K562 (cell line): ENCODE measurements at places on chromosomes 6 and 20.

DNA sequence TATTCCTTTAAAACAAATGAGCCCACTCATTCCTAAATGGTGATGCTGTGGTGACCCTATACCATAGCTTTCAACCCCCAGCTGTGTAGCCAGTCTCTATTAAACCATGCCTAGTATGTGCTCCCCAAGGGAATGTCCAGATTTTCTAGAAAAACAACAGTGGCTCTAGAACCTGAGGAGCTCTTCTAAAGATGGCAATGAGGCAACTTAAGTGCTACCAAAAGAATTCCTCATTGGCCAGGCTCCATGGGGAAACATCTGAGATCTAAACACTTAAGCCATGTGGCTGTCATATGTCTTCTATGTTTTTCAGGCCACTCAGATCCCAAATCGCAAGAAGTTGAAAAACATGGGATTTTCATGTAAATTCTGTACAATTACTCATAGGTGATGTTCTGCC lies 191.0 kb downstream of the TPBG start:
- no peak for DNase-seq

GRCh38 chr20:1840817-1841553 lies 54.2 kb upstream of the SIRPA start:
- no peak for DNase-seq

DNA sequence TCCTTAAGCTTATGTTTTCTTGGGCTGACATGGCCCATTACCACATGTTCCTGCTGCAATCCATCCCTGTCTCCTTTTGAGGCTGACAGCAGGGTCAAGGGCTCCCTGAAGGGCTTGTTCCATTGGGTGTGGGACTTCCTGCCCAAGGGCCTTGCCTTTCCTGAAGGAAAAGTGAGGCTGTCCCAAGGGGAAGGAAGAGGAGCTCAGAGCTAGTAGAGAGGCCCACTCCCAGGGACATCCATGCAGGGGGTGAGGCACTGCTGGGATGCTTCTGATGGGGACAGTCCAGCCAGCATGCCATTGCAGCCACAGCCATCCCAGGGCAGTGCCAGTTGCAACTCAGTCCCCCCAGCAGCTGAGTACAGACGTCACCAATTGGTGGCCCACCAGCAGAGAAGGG lies 138.4 kb upstream of the FOXA2 start:
- no peak for DNase-seq

DNA sequence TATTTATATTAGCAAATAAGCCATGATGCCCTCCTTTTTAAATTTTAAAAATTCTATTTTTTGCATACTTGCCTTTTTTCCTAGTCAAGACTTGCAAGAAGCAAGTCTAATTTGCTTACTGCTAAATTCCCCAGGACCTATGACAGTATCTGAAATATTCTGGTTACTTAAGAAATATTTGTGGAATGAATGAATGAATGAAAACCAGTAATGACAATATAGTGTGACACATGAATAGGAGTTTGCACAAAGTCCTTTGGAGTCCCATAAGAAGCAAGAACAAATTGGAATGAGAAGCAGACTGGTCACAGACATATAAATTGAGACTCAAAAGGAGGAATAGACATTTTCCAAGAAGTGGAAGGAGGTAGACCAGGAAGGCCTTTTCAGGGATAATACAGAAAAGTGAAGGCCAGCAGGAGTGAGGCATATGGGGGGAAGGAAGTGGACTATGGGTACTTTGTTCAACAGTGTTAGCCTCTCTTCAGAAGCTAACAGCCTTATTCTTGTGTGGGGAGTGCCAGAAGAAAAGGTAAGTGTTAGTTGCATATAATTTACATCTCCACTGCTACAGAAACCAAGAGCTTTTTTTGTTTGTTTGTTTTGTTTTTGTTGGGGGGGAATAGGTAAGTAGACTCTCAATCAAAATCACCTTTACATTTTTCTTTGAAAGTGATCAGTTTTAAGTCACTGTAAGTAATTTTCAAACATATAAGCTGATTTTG lies 93.6 kb upstream of the FAM184A start:
- no peak for DNase-seq

- no peak for DNase-seq
Observed at GRCh38 chr6:41025966-41026530, 13.0 kb downstream of the UNC5CL start.

- DNase-seq = no peak
Observed at GRCh38 chr6:125222531-125223455, 69.2 kb downstream of the TPD52L1 start.

DNA sequence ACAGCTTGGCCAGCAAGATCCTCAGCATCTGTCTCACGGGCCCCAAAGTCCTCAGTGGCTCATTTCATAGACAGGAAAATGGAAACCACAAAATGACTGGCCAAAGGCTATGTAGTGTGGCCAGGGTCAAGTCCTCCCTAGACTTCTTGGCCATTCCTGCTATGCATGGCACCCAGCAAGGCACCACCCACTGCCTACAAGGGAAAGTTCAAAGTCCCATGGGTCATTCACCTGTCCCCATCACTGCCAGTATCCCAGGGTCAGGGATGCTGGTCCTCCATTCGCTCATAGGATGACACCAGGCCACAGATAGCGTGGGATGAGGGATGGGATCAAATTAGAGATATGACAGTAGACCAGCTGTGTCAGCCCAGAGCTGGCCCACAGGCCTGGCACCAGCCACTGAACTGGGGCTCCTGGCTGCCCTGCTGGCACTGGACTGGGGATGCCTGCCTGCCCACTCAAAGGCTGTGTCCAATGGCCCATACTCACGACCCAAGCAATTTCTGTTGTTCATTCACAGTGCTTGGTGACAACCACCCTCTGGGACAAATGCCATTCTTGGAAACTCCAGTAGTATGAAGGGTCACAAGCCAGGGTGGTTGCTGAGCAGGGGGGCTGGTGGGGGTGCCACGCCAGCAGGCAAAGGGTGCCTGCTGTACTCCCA lies 11.6 kb downstream of the ADISSP start:
- DNase-seq = no peak

DNA sequence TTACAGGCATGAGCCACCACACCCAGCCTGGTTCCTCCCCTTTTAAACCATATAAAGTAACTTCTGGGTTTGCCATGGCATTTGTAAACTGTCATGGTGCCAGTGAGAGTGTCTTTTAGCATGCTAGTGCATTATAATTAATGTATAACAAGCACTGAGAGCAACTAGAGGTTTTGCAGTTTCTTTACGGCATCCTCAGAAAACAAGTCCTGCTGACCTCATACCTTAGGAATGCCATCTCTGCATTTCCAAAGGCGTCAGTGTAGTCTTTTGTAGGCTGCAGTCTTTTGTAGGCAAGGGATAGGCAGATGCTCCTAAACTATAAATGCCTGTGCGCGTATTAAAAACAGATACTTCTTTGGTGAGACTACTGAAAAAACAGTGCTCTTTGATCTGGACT lies 75.0 kb upstream of the EZR start:
- no peak for DNase-seq

- no peak for DNase-seq
Observed at GRCh38 chr6:157530724-157531168, 149.8 kb downstream of the ZDHHC14 start.

DNA sequence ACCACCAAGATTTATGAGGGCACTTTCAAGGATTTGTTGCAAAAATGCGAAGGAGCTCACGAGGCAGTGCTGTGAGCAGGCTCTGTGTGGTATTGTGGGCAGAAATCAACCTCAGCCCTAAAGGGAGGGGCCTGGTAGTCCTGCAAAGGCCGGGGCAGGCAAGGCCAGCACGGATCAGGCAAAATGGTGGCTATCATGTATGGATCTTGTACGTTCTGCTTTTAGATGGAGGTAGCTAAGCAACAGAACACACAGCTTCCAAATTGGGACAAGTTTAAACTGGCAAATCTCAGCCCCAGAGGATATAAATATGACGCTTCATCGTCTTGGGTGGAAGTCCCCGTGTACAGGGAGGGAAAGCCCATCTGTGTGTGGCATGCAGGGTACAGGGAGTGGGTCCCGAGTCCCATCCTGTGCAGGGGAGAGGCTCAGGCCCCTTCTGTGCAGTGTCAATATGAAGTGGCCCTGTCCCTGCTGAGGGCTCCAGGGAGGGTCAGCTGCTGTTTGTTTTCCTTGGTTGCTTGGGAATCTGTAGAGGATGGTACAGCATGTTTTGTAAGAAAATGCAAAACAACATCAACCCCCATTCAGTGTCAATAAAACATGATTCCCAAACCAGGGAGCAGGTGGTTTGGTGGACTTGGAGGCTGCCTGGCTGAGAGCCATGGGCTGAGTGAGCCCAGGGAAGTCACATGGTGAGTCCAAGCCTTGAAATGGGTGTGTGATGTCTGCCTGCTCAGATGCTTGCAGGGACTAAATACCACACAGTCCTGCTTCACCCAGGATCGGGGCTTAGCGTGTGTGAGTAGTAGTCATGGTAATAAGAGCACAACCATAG lies 113.0 kb downstream of the SYCP2 start:
- DNase-seq = no peak

DNA sequence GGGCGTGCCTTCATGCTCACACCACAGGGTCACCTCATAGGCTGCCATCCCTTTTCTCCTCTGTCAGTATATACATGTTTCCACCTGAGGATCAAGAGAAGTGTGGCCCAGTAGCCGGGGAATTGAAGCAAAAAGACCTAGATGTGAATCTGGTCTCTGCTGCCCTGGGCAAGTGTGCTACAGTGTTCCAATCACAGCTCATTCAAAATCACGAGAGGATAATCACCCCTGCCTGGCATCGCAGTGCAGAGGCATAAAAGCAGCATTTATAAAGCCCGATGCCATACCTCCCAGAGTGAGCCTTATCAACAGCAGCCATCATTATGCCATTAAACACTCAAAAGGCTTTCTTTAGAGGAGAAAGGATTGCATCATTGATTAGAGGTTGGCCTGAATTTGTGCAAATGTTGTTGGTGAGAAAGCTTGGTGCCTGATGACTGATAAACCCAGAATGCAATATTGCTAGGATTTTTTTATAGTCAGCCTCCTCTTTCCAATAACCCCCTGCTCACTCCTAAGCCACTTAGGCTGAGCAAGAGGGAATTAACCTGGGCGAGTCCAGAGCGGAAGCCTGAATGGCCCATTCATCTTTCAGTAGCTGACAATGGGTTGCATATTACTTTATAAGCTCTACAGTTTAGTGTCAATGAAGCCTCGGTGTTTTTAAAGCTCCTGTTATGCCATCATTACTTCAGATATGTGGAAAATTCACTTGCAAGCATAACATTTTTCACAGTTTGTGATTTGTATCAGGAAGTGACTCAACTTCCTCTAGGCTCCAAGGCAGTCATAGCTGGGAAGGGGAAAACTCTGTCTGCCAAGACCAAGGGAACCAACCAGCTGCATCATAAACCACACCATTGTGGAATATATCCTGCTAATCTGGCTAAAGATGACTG lies 92.5 kb upstream of the NXT1 start:
- no peak for DNase-seq

GRCh38 chr6:79605061-79605460 lies 26.1 kb upstream of the SH3BGRL2 start:
- DNase-seq = peak; percentile 41

- no peak for DNase-seq
Observed at GRCh38 chr20:17610566-17611289, 40.9 kb downstream of the DSTN start.

DNA sequence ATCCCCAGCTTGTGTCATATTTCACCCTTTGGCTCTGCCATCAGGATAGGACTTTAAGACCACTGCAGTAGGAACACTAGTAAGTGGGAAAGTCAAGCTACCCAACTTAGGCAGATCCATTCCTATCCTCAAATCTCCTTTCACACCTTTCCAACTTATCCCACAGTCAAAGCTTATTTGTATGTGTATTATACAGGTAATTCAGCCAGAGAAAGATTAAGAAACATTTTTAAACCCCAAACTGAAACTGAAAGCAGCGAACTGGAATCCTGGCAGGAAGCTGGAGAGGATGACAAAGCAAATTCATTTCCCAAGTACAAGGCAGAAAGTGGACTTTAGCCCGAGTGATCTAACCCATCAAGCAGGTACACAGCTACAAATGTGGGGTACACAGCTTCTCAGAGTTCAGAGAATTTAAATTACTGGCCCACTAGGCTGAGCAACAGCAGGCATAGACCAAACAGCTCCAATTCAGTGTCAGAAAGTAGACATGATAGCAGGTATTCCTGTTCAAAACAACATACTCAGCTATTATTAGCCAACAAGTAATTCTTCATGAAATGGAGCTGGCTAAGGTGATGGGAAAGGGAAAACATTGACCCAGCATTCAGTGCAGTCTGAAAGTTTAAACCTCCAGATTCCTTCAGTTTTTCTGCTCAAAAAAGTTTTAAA lies 39.1 kb downstream of the ILRUN start:
- DNase-seq = peak; percentile 54

DNA sequence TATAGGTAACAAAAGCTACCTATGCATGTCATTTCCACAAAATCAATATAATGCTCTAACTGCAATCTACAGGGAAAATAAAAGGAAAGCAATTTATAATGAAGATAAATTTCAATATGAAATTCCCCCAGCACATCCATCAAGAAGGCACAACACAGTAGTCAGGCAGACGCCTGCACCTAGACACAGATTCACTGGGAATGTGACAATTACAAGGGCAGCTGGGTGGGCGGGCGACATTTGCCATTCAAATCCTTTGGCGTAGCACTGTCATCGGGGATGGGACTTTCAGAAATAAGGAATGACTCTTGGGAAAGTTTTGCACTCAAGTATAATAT lies 60.4 kb downstream of the SULF2 start:
- DNase-seq = no peak

GRCh38 chr20:17138237-17138636 lies 88.6 kb upstream of the PCSK2 start:
- no peak for DNase-seq

GRCh38 chr6:125746731-125747588 lies 2.5 kb upstream of the HEY2 start:
- DNase-seq = peak; percentile 33

DNA sequence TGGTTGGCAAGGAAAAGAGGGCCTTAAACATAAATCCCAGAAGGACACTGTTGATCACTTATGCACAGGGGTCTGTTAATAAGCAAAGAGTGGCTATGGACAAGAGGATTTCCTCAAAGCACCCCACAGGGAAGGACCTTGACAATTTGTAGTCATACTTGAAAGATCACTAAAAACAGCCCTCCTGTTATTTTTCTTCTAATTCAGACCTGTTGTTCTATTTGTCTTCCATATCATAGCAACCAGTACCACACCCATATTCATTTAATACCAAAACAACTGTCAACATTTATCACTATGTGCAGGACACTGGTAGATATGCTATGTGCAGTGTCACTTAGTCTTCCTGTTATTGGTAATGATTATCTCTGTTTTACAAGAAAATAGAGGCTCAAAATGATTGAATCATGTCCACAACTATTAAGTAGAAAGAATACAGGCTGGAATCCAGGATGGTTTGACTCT lies 3.2 kb upstream of the DYNLRB1 start:
- DNase-seq = no peak

- DNase-seq = no peak
Observed at GRCh38 chr6:94227741-94228140, 808.4 kb upstream of the EPHA7 start.

GRCh38 chr6:12842114-12842513 lies 125.5 kb downstream of the PHACTR1 start:
- no peak for DNase-seq

DNA sequence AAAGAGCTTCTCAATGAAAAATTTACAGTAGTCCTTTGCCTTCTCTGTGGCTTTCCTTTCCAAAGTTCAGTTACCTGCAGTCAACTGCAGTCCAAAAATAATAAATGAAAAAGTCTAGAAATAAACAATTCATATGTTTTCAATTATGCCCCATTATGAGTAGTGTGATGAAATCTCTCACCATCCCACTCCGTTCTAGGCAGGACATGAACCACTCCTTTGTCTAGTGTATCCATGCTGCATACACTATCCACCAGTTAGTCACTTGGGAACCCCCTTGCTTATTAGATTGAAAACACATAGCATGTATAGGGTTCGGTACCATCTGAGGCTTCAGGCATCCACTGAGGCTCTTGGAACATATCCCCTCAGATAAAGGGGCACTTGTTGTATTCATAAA lies 80.6 kb upstream of the EYA4 start:
- no peak for DNase-seq
